ENCODE measurements at places on chromosomes 1 and 21.

DNA sequence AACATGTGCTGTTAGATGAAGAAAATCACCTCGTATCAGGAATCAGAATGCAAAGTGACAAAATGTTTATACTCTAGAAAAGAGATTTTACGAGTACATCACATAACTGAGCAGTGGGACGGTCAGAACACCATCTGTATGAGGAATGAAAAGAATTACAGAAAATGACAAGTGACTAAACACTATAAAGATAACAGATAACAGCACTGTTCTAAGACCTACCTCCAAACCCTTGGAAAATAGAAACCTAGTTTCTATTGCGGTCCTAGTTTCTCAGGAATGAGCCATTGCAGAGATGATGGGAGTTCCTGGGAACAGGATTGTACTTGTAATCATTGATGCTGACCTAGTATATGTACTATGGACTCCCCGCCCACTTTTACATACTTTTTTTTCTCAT is 839.4 kb upstream of the ADAMTS5 start:
- DNase-seq, result no peak

DNA sequence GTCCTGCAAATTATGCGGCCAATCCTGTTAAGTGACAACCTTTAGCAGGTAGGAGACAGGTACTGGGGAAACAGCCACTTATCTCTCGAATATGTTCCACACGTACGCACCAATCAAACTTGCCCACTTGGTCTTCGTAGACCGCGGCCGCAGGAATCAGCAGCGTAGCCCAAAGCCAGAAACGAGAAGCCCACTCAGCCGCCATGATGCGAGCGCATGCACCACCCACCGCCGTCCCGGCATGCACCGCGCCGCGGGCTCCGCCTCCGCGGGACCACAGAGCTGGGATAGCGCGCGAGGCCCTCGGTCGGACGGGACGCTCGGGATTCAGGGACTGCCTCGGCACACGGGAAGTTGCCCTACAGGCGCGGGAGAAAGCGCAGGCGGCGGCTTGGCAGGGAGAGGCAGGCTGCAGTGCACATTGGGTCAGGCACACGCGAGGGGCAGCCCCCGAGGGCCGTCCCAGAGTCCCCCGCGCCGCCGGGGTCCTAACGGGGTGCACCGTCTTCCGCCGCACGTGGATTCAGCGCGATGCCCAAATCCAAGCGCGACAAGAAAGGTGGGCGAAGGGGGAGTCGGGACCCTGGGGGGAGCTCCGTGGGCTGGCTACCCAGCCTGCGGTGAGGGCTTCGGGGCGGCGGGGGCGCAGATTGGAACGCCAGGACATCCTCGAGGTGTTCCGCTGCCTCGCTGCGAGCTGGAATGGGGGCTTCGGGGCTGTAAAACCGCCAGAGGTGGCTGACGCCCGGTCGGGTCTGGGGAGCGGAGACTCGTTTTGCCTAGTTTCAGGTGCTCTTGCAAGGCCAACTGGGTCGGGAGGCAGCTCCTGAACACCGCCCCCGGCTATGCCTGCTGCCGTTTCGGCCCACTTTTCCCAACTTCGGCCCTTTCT is at the start of the genes EMC1 and MRTO4:
TSS of gene EMC1 (minus strand) at position 220 of the 892 bp plus-strand sequence. CDS start at position 205, 15 bp downstream.
TSS of gene MRTO4 (plus strand) at position 501 of the 892 bp plus-strand sequence. CDS start at position 532, 31 bp downstream.
- DNase-seq, result peak; percentile 84

- DNase-seq, result no peak
Measured at GRCh38 chr1:28602536-28603439, 10.7 kb downstream of the RAB42 start.

DNA sequence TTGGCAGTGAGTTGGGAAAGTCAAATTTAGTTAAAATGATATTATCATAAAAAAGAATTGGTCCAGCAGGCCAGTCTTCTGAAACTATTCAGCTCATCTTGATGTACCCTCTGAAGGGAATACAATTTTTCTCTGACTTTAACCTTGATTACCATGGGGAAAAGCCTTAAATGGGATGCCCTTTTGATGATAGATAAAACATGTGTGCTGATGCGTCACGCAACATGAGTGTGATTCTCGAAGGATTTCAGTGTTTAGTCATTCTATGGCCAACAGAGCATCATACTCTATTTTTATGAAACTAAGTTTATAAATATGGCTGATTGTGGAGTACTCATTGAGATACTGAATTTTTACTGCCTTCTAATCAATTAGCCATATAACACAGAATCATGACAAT is 171.5 kb downstream of the ZNF281 start:
- DNase-seq, result no peak

Measured in stimulated activated CD4-positive, alpha-beta T cell treated with anti-CD3 and anti-CD28 coated beads, TNF-alpha, amount 100 ng/mL, for 24 hours (primary cell).